AG09309 (cell line): ENCODE measurements at places on chromosomes 12 and 14.
A peak's percentile ranks its signal among the peaks of the same experiment; 100 is the strongest.

- DNase-seq: no peak
Measured at GRCh38 chr12:98901189-98901588, 256.1 kb downstream of the APAF1 start.

GRCh38 chr12:21850419-21850818, 75.9 kb upstream of the KCNJ8 start:
- no peak for DNase-seq

GRCh38 chr12:6231359-6232268, 31.4 kb downstream of the CD9 start:
- DNase-seq: no peak

- DNase-seq: no peak
Measured at GRCh38 chr12:109696485-109697269, 16.9 kb upstream of the FAM222A start.

DNA sequence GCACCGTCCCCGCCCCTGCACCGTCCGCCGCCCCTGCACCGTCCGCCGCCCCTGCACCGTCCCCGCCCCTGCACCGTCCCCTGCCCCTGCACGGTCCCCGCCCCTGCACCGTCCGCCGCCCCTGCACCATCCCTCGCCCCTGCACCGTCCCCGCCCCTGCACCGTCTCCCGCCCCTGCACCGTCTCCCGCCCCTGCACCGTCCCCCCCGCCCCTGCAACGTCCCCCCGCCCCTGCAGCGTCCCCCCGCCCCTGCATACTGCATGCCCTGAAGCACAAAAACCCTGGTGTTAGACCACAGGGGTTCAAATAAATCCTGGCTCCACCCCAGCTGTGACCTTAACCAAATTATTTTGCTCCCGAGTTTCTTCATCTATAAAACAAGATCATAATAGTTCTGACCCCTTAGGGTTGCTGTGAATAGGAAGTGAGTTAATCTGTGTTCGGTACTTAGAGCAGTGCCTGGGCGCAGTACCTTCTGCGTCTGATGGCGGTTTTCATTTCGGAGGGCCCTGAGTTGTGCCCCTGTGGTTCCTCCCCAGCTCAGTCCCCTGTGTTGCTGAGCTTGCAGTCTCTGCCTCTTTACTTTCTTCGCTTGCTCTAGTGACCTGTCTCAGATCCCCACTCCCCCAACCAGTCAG, 38.1 kb downstream of the ESRRB start:
- no peak for DNase-seq

DNA sequence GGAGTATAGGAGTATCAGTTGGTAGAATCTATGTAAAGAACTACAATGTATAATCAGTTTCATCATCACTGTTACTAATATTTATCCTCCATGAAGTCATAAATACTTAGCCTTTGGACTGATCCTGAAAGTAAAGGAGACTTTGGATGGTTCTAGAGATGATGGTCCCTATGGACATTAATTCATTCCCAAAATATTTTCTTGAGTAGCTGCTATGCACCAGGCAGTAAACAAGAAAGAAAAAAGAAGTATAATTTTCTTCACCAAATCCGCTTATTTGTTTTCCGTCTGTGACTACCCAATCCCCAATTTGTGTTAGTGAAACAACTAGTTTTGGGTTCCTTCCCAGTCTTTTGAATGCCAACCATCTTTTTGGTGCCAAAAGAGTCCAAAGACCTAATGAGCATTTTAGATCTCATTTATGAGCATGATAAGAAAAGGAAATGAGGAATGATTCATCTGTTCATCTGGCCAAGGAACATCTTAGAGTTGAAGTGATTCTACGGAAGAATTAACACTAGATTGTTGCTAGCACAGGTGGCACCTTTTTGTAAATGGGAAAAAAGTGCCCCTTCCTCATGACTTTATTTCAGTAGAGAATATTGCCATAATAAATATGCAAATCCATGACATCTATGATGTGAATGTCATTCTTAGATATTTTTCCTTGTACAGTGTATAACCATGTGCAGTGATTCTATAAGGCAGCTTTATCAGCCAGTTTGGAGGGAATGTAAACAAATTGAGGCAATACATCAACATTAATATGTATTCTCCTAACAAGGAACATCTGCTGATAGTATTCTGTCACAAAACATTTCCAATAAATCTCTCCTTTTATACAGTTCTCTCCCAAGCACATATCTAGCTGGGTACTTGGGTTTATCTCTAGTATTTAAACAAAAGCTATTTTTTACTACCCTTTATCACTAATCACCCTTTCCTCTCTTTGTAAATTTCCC, 85.1 kb upstream of the CCDC91 start:
- no peak for DNase-seq

DNA sequence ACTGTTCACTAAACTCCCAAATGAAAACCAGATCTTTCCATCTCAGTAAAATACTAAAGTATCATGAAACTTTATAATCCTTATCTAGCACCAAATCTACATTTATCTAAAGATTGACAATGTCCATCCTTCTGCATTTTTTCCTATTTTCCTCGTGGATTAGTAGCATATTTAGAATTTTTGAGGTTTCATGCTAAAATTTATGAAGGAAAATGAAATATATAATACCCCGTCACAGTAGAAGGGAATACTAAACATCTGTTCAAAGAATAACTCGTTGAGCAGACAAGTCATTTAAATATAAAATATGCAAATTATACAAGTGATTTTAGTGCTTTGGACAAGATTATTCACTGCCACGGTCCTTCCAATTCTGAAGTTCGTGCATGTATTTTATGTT, 122.7 kb upstream of the SLCO1C1 start:
- DNase-seq: no peak

- DNase-seq: no peak
Measured at GRCh38 chr14:61538464-61539022, 156.8 kb upstream of the HIF1A start.

DNA sequence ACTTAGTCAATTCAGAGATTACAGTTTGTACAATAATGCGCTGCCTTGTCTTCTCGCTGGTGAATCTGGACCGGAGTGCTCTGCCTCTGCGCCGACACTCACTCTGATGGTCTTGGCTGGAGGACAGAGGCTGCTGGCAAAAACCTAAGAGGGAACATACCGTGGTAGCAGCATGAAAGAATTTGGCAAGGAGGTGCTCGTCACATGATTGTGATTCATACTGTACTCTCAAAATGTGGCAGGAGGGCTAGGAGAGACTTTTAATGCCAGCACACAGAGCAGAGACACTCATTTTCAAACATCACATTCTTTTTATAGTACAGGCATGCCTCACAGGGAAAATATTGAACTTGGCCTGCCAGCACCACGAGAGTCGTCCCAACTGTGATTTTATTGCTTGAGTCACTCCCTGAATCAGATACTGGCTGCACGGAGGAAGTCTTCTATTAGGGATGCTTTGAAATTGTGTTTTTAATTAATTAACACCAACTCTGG, 67.8 kb downstream of the HMGA2 start:
- DNase-seq: peak; percentile 99

GRCh38 chr12:6604259-6605029, 2.7 kb downstream of the CHD4 start:
- DNase-seq: no peak

- no peak for DNase-seq
Measured at GRCh38 chr14:68479247-68479646, 313.6 kb downstream of the ZFP36L1 start.

DNA sequence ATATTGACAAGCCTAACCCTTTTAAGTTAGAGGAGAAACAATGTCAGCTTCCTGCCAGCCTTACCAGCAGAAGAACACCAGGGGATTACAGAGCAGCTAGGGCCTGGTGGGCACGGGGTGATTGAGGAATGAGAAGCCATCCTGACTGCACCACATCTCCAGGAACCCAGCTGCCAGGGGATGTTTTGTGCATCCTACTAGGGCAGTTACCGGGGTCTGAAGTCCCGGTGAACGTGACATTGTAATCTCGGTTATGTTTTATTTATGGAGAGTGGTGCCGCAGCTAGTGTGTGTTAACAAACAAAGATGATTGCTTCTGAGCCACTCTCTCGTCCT, 115.9 kb downstream of the BCL11B start:
- DNase-seq: no peak

GRCh38 chr12:102050660-102051430, 10.9 kb downstream of the WASHC3 start:
- DNase-seq: no peak
